Aorta (tissue), 5 donors: ENCODE measurements at places on chromosomes 7 and 10.

DNA sequence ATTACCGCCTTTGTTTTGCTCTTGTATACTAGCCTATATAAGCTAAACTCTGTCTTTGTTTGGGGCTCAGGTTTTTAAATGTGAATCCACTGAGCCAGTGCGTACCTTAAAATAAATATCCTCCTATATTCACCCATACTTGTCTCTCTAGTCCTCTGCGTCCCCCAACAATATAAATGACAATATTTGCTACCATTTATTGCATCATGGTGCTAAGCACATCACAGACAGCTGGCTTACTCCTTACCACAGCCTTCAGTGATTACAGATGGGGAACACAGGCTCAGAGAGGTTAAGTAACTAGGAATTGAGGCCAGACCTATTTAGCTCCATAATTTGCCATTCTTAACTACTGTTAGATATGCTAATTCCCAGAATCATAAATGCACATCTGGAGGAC is 3.4 kb upstream of the ADCK2 start:
- no peak for DNase-seq

- DNase-seq, result no peak
These were observed 19.4 kb downstream of the PON3 start for GRCh38 chr7:95376632-95377400.

DNA sequence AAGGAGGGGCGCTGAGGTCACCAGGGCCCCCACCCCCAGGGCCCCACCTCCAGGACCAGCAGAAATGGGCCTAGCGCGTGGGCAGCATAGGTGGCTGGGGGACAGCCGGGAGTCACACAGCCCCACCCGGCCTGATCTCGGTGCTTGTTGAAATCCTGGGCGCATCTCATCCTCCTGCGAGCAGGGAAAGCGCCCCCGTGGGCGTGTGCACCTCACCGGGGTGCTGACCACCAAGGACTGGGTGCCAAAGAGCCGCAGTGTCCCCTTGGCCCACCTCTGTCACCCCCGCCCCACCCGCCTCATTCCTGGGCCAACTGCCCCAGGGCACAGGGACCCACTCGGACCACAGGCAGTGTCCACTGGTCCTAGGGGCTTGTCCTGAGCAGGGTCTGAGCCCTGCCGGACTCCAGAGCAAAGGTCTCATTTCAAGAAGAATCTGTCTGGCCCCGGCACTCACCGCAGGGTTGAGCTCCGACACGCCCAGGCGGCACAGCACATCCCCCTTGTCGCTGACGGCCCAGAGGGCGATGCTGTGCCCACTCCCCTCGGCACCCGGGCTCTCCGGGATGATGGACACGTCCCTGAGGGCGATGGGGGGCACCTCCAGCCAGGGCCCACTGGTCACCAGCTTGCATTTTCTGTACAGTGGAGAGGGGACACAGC is 11.4 kb downstream of the BHLHA15 start:
- peak; percentile 69 for DNase-seq

- no peak for DNase-seq
These were observed 78.1 kb upstream of the HABP2 start for GRCh38 chr10:113474752-113475151.

- DNase-seq, result no peak
These were observed 36.5 kb upstream of the EEPD1 start for GRCh38 chr7:36116347-36117202.

GRCh38 chr7:100942045-100942774 is 7.1 kb upstream of the MUC3A start:
- DNase-seq, result no peak

- no peak for DNase-seq
These were observed 95.3 kb upstream of the CYP26C1 start for GRCh38 chr10:92965314-92965713.

DNA sequence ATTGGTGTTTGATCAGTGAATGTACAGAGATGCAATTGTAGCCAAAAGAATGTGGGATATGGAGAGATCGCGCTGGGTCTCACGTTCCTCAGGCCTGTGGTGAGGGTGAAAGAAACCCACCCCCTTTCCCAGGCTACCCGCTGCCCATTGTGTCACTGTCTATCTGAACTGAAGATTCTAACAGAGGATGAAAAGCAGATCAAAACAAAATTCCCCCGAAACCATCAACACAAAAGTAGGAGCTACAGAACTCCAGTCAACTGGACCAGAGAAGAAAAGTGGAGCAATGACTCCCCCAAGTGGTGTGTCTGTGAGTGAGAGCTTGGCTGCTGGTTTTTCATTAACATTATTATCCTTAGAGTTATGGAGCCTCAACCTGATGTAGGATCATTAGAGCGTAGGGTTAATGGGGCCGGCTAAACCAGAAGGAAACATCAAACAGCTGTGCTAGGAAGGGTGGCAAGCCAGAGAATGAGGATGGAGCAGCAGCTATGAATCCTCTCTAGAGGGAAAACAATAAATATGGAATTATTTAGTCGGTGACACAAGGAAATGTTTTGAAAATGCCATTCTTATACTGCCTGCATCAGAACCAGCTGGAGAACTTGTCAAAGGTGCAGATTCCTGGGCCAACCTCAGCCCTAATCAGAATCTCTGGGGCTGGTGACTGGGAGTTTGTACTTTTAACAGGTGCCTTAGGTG is 38.3 kb downstream of the AKR1B1 start:
- no peak for DNase-seq

- no peak for DNase-seq
These were observed 245.5 kb upstream of the STEAP1 start for GRCh38 chr7:89908736-89909135.

- DNase-seq, result no peak
These were observed 186.6 kb upstream of the NRP1 start for GRCh38 chr10:33521062-33521461.

- DNase-seq, result no peak
These were observed 67.4 kb upstream of the LAMB4 start for GRCh38 chr7:108197371-108198091.

DNA sequence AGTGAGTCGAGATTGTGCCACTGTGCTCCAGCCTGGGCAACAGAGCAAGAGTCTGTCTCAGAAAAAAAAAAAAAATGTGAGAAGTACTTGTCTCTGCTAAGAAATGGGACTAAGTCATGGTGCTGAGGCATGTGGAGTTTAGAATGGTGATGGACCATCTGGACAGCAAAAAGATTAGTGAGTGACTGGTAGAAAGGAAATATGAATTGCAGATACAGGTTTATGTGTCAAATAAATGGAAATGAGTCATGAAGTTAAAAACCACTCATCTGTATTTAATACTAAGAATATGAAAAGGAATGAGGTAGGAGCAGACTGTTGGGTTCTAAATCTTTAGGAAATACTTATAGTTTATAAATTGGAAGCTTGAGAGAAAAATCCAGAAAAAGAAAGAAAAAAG is 625.7 kb upstream of the ANKRD30A start:
- DNase-seq, result no peak

- DNase-seq, result no peak
These were observed 354.9 kb downstream of the BMPER start for GRCh38 chr7:34260279-34260678.

DNA sequence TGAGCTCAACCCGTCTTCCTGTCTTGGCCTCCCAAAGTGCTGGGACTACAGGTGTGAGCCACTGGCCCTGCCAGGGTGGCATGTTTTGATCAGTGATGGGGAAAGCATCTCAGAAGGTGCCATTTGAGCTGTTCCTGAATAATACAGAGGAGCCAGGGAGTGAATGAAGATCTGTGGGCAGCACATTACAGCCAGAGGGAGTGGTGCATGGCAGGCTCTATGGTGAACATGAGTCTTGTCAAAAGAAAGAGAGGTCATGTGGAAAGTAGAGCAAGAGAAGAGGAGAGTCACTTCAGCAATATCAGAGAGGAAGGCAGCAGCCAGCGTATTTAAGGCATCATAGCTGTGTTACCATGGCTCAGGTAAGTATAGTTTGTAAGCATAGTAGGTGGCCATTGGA is 275.7 kb upstream of the LRGUK start:
- DNase-seq, result no peak

DNA sequence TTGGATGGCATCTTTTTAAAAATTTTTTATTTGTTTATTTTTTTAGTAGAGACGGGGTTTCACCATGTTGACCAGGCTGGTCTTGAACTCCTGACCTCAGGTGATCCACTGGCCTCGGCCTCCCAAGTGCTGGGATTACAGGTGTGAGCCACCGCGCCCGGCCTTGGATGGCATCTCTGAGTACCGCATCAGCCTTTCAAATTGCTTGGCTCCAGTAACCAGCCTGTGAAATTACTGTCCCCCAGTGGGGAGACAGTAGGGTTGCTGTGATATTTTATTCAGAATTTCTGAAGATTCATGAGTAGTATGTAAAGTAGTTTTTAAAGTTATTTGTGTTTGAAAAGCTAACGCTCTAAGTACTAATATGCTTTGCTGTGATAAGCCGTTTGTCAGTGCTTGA is 1.2 kb downstream of the NUB1 start:
- no peak for DNase-seq

- no peak for DNase-seq
These were observed 97.6 kb downstream of the SUGCT start for GRCh38 chr7:40232242-40232893.

DNA sequence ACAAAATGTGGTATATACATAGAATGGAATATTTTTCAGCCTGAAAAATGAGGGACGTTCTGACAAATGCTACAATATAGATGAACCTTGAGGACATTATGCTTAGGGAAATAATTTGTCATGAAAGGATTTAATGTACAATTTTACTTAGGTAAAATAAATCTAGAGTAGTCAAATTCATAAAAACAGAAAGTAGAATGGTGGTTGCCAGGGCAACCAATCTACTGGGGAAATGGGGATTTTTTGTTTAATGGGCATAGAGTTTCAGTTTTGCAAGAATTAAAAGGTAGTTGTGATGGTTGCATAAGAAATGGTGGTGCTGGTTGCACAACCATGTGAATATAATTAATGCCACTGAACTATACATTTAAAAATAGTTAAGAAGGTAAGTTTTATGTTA is 296.0 kb upstream of the SP4 start:
- no peak for DNase-seq

GRCh38 chr7:37432281-37432920 is 16.3 kb downstream of the ELMO1 start:
- no peak for DNase-seq

GRCh38 chr7:144508702-144509101 is 105.2 kb upstream of the NOBOX start:
- no peak for DNase-seq

- no peak for DNase-seq
These were observed 61.4 kb downstream of the ASB13 start for GRCh38 chr10:5604961-5605360.

GRCh38 chr7:15326044-15326644 is 235.7 kb downstream of the AGMO start:
- DNase-seq, result no peak

- no peak for DNase-seq
These were observed 209.6 kb upstream of the PLXNA4 start for GRCh38 chr7:132785870-132786269.

GRCh38 chr7:28362812-28363211 is 49.5 kb upstream of the CREB5 start:
- DNase-seq, result no peak

DNA sequence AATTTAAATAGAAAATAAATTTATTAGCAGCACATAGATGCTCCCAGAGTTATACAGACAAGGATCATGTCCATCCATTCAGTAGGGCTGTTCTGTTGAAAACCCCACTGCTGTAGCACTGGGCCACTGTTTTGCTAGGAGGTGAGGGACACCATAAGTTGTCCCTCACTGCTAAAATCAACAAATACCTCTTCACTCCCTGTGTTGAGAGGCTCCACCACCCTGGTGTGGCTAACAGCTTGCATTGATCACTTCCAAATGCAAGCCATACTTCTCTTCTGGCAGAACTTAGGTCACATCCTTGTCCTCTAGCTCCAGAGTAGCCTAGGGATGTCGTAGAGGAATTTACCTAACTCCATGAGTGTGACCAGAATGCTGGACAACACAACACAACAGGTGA is 55.4 kb downstream of the MDFIC start:
- DNase-seq, result no peak

DNA sequence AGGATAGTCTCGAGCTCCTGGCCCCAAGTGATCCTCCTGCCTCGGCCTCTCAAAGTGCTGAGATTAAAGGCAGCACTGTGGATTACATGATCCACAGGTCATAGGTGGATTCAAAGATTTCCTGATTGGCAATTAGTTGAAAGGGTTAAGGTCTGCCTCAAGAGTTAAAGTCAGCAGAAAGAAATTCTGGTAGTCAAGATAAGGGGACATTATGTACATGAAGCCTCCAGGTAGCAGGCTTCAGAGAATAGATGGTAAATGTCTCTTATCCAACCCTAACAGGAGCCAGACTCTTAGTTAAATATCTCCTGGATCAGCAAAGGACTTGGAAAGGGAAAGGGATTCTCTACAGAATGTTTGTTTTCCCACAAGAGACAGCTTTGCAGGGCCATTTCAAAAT is 93.7 kb downstream of the SKIDA1 start:
- DNase-seq, result no peak

- DNase-seq, result no peak
These were observed 8.9 kb upstream of the LRRC18 start for GRCh38 chr10:48948470-48949037.

- DNase-seq, result no peak
These were observed 7.1 kb downstream of the FGF8 start for GRCh38 chr10:101768791-101769170.

DNA sequence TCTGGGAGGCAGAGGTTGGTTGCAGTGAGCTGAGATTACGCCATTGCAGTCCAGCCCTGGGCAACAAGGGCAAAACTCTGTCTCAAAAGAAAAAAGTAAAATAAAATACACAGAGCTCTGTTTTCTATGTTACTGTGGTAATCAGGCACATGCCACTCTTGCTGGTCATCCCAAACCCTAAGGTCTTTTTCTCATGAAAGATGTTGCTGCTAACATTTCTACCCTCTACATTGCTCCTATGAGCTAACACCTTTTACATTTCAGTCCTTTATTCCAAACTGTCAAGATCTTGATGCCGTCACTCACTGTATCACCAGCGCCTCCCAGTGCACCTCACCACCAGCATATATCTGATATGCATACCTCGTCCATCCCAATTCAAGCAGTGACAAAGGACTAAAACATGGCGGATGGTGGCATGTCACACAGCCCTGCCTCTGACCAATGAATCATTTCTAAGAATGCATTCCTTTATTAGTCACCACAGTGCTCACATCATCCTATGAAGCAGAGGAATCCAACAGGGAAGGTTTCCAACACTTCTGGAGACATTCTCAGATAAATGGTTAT is 4.3 kb downstream of the DAGLB start:
- DNase-seq, result peak; percentile 21

GRCh38 chr7:35277359-35277758 is 23.5 kb upstream of the TBX20 start:
- no peak for DNase-seq

DNA sequence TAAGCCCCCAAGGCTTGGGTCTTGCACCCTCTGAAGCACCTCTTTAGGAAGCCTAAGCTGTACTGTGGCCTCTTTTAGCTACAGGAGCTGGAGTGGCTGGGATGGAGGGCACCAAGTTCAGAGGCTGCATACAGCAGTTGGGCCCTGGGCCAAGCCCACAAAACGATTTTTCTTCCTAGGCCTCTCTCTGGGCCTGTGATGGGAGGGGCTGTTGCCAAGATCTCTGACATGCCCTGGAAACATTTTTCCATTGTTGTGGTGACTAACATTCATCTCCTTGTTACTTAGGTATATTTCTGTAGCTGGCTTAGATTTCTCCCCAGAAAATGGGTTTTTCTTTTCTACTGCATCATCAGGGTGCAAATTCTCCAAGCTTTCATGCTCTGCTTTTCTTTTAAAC is 375.7 kb upstream of the NPSR1 start:
- DNase-seq, result no peak
